A549 (cell line): ENCODE measurements at places on chromosomes 3 and 15. TPM values are rescaled to one million over a fixed set of nuclear protein-coding genes. Genes with fewer than 3 reads are reported as not detected.

The ALAS1 gene
- 50.5 to 56.8 TPM (median 53.9 TPM) in 3 replicates for polyA plus RNA-seq

The IQCF5 gene
- not detected in 3 replicates for polyA plus RNA-seq

The CFAP161 gene
- not detected in 3 replicates for polyA plus RNA-seq

The GOLGA8N gene
- 3.0 to 3.9 TPM (median 3.0 TPM) in 3 replicates for polyA plus RNA-seq

The ATP10A gene
- 6.6 to 7.6 TPM (median 6.8 TPM) in 3 replicates for polyA plus RNA-seq

The COL6A6 gene
- polyA plus RNA-seq = not detected in 3 replicates

The EIF3J gene
- polyA plus RNA-seq = 88.5 to 107 TPM (median 90.6 TPM) in 3 replicates

The KIF15 gene
- polyA plus RNA-seq = 7.7 to 8.7 TPM (median 8.4 TPM) in 3 replicates

The GP9 gene
- not detected in 3 replicates for polyA plus RNA-seq

The PLSCR5 gene
- polyA plus RNA-seq = not detected in 3 replicates

The FLNB gene
- 235 to 282 TPM (median 257 TPM) in 3 replicates for polyA plus RNA-seq

The TNFSF10 gene
- 0.05 to 0.48 TPM (median 0.46 TPM) in 3 replicates for polyA plus RNA-seq

The B2M gene
- polyA plus RNA-seq = 486 to 559 TPM (median 514 TPM) in 3 replicates

The PLSCR2 gene
- polyA plus RNA-seq = not detected in 3 replicates

The TRAT1 gene
- not detected in 3 replicates for polyA plus RNA-seq

The USP13 gene
- polyA plus RNA-seq = 7.5 to 8.7 TPM (median 7.6 TPM) in 3 replicates

The ZNF385D gene
- not detected in 3 replicates for polyA plus RNA-seq

The OSBPL10 gene
- polyA plus RNA-seq = 8.8 to 9.7 TPM (median 9.2 TPM) in 3 replicates

The SLCO2A1 gene
- not detected in 3 replicates for polyA plus RNA-seq

The ATP2B2 gene
- polyA plus RNA-seq = 0.03 to 0.05 TPM (median 0.03 TPM) in 3 replicates

The ABI3BP gene
- polyA plus RNA-seq = 1.3 to 1.8 TPM (median 1.6 TPM) in 3 replicates

The SH2D7 gene
- not detected in 3 replicates for polyA plus RNA-seq

The SAMMSON gene
- polyA plus RNA-seq = not detected in 3 replicates

The SLC24A5 gene
- polyA plus RNA-seq = not detected in 3 replicates

The DPPA2 gene
- not detected in 3 replicates for polyA plus RNA-seq

The TRH gene
- polyA plus RNA-seq = not detected in 3 replicates

The ARMC8 gene
- polyA plus RNA-seq = 20.2 to 25.6 TPM (median 23.1 TPM) in 3 replicates

The SYNPR gene
- polyA plus RNA-seq = not detected in 3 replicates

The TM4SF4 gene
- polyA plus RNA-seq = 28.7 to 45.2 TPM (median 32.2 TPM) in 3 replicates

The GOLGA8H gene
- polyA plus RNA-seq = 2.2 to 2.5 TPM (median 2.3 TPM) in 3 replicates

The TLE3 gene
- polyA plus RNA-seq = 5.3 to 5.7 TPM (median 5.5 TPM) in 3 replicates

The ADIPOQ gene
- not detected in 3 replicates for polyA plus RNA-seq

The AADACL2 gene
- not detected in 3 replicates for polyA plus RNA-seq

The CCDC13 gene
- 0.33 to 0.54 TPM (median 0.41 TPM) in 3 replicates for polyA plus RNA-seq
